ENCODE measurements at places on chromosomes 5 and 9. TPM values are rescaled to one million over a fixed set of nuclear protein-coding genes. Genes with fewer than 3 reads are reported as not detected.

Gene OR1L4
- not detected for total RNA-seq

Gene BTNL8
- not detected for total RNA-seq

Gene SPRY4
- 0.34 TPM for total RNA-seq

Gene GHR
- not detected for total RNA-seq

- DNase-seq = no peak
Measured at GRCh38 chr9:114412048-114412683, 24.4 kb upstream of the AKNA start.

- DNase-seq = no peak
Measured at GRCh38 chr5:14587150-14587549, 5.6 kb downstream of the OTULINL start.

GRCh38 chr9:96651626-96652025, 3.5 kb downstream of the PRXL2C start:
- DNase-seq = peak; percentile 35

- DNase-seq = no peak
Measured at GRCh38 chr9:76650692-76651091, 113.5 kb upstream of the PCA3 start.

DNA sequence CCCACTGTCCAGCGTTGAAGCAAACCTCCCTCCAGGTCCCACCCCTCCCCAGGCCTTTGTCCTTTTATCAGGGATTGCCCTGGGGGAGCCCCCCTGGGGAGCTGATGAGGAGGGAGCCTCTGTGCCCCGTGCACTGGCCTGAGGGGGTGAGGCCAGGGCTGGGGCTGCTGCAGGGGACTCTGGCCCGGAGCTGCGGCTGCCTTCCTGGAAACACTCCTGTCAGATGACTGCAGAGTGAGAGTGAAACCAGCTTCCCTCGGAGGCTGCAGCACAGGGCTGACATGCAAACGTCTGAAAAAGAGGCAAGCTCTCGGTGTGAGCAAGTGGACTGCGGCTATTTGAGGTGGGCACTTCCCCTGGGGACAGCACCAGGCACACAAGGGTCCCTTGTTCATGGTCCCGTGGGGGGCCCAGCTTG, 4.6 kb upstream of the TRAF2 start:
- no peak for DNase-seq

- DNase-seq = no peak
Measured at GRCh38 chr9:93092251-93092991, 3.6 kb upstream of the CARD19 start.

- no peak for DNase-seq
Measured at GRCh38 chr5:76514713-76515112, 108.5 kb downstream of the F2RL2 start.

DNA sequence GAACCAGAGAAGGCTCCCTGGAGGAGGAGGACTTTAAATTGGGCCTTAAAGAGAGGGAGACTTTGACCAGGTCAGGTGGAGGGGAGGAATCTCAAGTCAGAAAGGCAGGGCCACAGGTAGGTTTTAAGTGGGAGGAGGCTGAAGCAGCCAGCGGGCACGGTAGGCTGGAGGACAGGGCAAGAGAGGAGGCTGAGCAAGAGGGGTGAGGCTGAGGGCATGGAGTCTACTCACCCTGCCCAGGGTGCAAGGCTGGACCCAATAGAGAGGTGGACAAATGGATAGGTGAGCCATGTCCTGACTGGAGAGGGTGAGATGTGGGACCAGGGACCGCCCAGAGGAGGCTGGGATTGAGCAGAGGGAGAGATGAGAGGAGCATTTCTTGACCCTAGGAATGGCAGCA, 25.6 kb upstream of the TRIM14 start:
- no peak for DNase-seq

GRCh38 chr9:94979904-94980507, 253.5 kb downstream of the AOPEP start:
- DNase-seq = no peak

GRCh38 chr5:150516011-150516410, 8.1 kb downstream of the NDST1 start:
- DNase-seq = no peak

DNA sequence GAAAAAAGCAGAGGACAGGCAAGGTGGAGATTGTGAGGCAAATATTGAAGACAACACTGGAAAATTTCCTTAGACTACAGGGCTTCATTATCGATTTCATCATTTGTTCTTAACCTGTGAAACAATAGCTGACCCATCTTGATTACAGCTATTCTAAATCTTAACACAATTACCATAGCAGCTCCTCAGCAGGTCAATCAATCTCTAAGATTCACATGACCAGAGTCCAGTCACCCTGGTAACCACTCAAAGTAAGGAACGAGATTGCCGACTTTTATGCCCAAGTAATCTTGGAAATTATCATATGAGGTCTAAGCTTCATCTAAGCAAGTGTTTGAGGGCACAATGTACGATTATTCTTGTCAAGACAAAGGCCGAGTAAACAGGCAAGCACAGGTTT, 93.8 kb downstream of the TTC39B start:
- no peak for DNase-seq

DNA sequence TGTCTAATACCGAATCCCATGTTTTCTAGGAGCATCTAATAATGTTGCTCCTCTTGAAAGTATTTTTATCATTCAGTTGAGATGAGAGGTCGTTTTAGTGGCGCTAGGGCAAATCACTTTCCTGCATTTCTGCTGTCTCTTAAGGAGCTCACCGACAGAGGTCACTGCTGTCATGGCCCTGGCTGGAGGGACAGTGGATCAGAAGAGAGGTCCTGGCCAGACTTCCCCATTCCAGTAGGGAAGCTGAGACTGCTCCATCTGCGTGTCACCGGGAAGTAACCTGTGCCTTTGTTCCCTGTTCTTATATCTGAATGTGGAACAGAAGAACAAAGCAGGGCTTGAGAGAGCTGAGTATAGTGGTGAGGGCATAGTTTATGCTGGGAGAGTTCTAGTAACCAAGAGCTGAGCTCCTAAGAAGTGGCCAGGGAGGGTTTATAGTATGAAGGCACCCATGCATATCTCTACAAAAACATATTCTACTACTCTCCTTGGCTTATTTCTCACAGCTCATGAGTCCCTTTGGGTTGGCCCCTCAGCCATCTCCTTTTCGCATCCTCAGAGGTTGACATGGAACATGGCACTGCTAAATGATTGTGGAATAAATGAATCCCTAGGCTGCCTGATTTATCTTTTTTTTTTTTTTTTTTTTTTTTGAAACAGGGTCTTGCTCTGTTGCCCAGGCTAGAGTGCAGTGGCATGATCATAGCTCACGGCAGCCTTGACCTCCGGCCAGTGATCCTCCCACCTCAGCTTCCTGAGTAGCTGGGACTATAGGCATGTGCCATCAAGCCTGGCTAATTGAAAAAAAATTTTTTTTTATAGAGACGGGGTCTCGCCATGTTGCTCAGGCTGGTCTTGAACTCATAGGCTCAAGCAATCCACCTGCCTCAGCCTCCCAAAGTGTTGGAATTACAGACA, 27.2 kb downstream of the ATP6V0E1 start:
- no peak for DNase-seq
